ENCODE measurements at places on chromosomes 11 and 22.
A peak's percentile ranks its signal among the peaks of the same experiment; 100 is the strongest.

DNA sequence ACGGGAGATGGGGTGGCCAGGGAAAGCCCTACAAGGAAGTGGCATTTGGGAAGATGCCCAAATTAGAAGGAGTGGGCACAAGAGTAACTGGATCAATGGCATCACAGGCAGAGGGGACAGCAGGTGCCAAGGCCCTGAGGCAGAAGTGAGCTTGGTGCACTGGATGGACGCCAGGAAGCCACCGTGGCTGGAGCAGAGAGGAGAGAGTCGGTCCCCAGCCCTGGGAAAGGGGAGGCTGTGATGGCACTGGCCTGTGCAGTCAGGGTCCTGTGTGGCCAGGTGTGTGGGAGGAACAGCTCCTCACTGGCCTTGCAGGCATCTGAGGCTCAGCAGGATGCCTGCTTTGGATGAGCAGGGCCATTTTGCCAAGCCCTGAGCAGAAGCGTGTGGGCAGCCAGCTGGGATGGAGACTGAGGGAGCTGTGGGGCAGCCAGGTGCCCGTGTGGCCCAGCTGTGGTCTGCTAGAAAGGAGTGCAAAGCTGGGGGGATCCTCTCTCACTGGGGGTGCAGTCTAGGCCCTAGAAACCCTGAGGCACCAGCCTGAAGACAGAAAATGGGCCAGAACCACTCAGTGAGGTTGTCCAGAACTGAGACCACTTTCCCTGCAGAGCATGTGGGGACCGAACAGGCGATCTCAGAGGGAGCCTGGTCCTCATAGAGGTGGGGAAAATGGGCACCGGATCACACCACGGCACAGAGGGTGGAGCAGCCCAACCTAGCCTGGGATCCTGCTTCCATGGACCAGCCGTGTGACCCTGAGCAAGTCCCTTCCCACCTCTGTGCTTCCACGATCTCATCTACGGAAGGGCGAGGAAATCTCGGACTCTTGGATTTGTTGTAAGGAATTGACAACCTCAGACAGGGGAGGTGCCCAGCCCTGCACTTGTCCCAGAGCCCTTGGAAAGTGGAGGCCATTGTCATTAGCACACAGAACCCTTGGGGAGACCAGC is 78.6 kb upstream of the RTL6 start:
- DNase-seq: no peak

- DNase-seq: no peak
Measured at GRCh38 chr22:20013382-20013871, 3.2 kb downstream of the ARVCF start.

DNA sequence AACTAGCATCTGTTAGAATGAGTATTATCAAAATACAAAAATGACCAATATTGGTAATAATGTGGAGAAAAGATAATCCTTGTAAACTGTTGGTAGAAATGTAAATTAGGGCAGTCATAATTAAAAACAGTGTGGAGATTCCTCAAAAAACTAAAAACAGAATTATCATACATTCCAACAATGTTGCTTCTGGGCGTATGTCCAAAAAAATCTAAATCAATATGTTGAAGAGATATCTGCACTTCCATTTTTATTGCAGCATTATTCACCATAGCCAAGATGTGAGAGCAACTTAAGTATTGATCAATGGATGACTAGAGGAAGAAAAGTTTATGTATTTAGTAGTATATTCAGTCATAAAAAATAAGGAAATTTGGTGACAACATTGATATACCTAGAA is 59.8 kb upstream of the OR9G4 start:
- DNase-seq: no peak

GRCh38 chr11:90701716-90702115 is 478.9 kb upstream of the CHORDC1 start:
- no peak for DNase-seq

DNA sequence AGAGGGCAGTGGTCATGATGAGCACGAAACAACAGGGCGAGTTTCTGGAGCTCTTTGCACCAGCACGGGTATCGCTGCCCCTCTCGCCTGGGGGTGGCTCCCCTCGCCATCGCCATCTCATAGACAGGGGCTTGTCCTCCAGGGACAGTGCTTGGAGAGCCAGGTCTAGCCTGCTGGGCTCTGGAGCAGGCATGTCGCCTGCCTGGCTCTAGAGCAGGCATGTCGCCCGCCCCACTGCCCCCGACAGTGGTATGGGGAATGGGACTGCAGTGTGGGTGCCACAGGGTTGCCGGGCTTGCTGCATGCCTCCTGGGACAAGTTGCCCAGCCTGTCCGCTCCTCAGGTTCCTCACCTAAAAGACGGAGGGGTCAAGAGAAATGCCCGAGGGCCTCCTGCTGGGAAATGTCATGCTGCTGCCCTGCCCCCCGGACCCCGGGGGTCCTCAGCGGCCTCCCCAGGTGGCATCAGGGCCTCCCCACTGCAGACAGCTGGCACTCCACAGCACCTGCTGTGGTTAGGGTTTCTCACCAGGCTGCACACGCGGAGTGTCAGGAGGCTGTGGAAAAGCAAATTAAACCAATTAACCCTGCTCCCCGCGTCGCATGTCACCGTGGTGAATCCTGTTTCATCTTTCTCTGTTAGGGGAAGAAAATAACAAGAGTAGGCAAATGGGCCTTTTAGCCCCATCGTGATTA is 403.0 kb downstream of the TBC1D22A start:
- DNase-seq: peak; percentile 10

- no peak for DNase-seq
Measured at GRCh38 chr11:84003181-84003580, 717.0 kb upstream of the CCDC90B start.

GRCh38 chr11:32571039-32571438 is 12.6 kb upstream of the EIF3M start:
- DNase-seq: no peak

DNA sequence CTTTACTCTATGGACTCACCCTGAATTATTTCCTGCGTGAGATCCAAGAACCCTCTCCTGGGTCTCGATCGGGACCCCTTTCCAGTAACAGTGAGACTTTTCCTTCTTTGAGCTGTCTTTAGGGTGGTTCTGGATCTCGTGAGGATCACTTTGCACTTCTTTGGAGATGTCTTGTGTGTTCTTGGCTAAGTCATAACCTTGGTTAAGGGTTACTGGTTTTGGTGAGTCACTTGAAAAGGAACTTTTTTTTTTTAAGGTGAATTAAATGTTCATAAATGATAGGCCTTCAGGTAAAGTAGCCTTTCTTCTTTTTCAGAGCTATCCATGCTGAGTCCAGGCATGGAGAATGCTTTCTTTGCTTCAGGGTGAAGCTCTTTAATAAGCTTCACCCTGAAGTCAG is 19.4 kb upstream of the GSTP1 start:
- DNase-seq: no peak
